ENCODE measurements at places on chromosomes 11 and 22. TPM values are rescaled to one million over a fixed set of nuclear protein-coding genes. Genes with fewer than 3 reads are reported as not detected.

APOA4 gene
- total RNA-seq: not detected

MMP11 gene
- total RNA-seq: 4.5 TPM

GLB1L2 gene
- total RNA-seq: 6.5 TPM

PRG3 gene
- not detected for total RNA-seq

GLYATL2 gene
- total RNA-seq: not detected

ARAP1 gene
- 151 TPM for total RNA-seq

TBC1D10A gene
- 46.8 TPM for total RNA-seq

DGCR6 gene
- total RNA-seq: 6.6 TPM

GRCh38 chr11:1036303-1036923, at the start of gene MUC6:
MUC6 (minus strand) TSS chr11:1036718; CDS start chr11:1036655, 63 bp downstream.
- no peaks in the 10 kb centered on the region for H3K4me1 ChIP-seq
- no peaks in the 10 kb centered on the region for H3K36me3 ChIP-seq
- no peak within 1 kb of the TSS for H3K27ac ChIP-seq
- no peaks in the 10 kb centered on the region for H3K27me3 ChIP-seq

- H3K36me3 ChIP-seq: no peaks in the 10 kb centered on the region
- DNase-seq: no peak
- H3K27me3 ChIP-seq: no peaks in the 10 kb centered on the region
- H3K4me3 ChIP-seq: no peak overlapping the region
Measured at GRCh38 chr22:31153357-31153756, 6.6 kb upstream of the RNF185 start.

DNA sequence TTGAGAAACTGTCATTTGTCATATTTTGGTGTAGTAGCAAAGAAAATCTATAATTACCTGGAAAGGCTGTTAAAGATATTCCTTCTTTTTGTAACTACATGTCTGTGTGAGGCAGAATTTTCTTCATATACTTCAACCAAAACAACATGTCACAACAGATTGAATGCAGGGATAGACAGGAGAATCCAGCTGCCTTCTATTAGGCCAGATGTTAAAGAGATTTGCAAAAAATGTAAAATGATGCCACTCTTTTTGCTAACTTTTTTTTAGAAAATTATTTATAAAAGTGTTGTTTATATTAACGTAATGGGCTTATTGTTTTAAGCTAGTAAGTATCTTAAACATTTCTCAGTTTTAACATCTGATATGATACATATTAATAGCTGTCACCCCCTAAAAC, 12.7 kb downstream of the DGKZ start:
- H3K4me3 ChIP-seq: no peak overlapping the region
- H3K4me1 ChIP-seq: no peaks in the 10 kb centered on the region
- peaks cover 9% of the 10 kb centered on the region for H3K36me3 ChIP-seq
- H3K27ac ChIP-seq: no peak overlapping the region
- DNase-seq: no peak
- no peaks in the 10 kb centered on the region for H3K27me3 ChIP-seq

DNA sequence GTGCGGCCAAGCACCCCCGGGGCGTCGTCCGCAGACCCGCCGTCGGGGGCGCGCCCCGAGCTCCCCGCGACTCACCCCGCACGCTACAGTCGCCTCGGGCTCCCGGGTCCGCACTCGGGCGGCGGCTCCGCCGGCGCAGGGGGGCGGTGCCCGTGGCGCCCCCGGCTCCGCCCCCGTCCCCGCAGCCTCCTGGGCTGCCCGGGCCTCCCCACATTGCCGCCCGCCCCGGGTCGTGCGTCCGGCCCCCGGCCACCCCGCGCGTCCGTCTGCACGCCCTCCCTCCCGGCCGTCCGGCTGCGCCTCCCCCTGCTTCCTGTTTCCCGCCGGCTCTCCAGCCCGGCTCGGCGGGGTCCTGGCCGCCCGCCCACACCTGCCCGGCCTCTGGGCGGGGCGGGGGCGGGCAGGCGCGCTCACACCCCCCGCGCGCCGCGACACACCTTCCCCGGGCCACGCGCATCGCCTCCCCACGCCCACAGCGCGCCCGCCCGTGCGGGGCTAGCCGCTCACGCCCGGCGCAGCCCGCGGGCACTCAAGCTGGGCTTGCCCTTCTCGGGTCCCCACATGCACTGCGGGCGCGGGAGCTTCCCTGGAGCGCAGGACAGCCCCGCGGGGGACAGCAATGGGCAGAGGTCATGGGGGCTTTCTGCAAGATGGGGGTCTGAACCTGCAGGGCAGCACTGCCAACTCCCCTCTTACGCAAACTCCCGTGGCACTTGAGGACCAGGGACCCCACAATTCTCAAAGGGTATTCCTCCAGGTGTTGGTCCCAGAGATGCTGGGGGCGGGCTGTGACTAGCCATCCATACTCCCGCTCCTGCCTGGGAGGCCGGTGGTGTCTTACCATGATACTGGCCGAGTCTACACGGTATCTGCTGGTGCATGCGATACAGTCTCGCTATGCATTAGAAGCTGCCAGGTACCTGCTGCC, at the start of gene CARD10:
Gene CARD10, minus strand, starts transcription at position 148 of the 928 bp plus-strand sequence. CDS start 215 bp downstream, outside the sequence.
- H3K27me3 ChIP-seq: peaks cover 9% of the 10 kb centered on the region
- peak within 1 kb of the TSS; percentile 51 for H3K4me3 ChIP-seq
- no peak for DNase-seq
- peak within 1 kb of the TSS; percentile 89 for H3K27ac ChIP-seq
- no peaks in the 10 kb centered on the region for H3K4me1 ChIP-seq

DNA sequence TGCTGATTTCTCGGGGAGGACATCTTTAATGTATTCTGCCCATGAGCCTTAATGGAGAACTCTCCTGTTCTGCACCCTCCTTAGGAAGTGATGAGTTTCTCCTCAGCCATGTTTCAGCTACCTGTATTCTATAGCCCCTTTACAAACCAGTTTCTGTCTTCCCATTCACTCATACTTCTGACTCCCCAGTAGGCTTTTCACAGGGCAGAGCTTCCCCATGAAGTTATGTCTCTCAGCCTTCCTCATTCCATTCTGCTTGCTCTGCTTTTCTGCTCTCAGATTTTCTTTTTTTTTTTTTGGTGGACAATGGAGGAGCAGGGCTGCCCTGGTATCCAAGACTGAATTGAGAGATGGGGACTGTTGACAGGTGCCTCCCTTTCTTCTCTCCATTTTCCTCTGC, 4.3 kb upstream of the OR52R1 start:
- H3K36me3 ChIP-seq: no peaks in the 10 kb centered on the region
- no peaks in the 10 kb centered on the region for H3K4me1 ChIP-seq
- H3K27ac ChIP-seq: no peak overlapping the region
- H3K4me3 ChIP-seq: no peak overlapping the region

- no peak overlapping the region for H3K4me3 ChIP-seq
- H3K4me1 ChIP-seq: peaks cover 3% of the 10 kb centered on the region
- DNase-seq: no peak
- H3K27ac ChIP-seq: no peak overlapping the region
- no peaks in the 10 kb centered on the region for H3K27me3 ChIP-seq
Measured at GRCh38 chr11:41382927-41383326, 76.5 kb downstream of the LRRC4C start.

DNA sequence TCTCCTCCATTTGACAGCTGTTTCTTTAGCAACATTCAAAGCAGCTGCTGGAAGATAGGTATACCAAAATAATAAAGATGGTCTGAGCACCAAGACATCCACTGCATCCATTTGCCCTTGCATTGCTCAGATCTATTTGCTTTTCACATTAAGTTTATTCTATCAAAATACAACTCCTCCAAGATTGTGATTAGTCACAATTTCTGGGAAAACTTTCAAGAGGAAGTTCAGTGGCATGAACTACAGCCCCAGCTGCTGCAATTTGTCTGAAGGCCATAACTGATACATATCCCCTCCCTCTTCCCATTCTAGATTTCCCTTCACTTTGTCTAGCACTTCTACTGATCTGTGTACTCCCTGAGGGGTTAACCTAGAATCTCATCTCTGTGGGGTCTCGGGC, 117.5 kb upstream of the CEP126 start:
- H3K4me3 ChIP-seq: no peak overlapping the region
- no peaks in the 10 kb centered on the region for H3K36me3 ChIP-seq
- no peak for DNase-seq
- H3K4me1 ChIP-seq: no peaks in the 10 kb centered on the region
- no peak overlapping the region for H3K27ac ChIP-seq
- no peaks in the 10 kb centered on the region for H3K27me3 ChIP-seq

GRCh38 chr11:67504950-67505581, at the start of gene PITPNM1:
PITPNM1 (minus strand) TSS chr11:67505363; CDS start chr11:67504180, 1,183 bp downstream.
- no peaks in the 10 kb centered on the region for H3K4me1 ChIP-seq
- H3K27ac ChIP-seq: peak within 1 kb of the TSS; percentile 98
- no peaks in the 10 kb centered on the region for H3K27me3 ChIP-seq
- H3K4me3 ChIP-seq: peak within 1 kb of the TSS; percentile 71

- no peaks in the 10 kb centered on the region for H3K27me3 ChIP-seq
- no peak overlapping the region for H3K27ac ChIP-seq
- H3K4me1 ChIP-seq: no peaks in the 10 kb centered on the region
- no peak overlapping the region for H3K4me3 ChIP-seq
- no peak for DNase-seq
Measured at GRCh38 chr22:46502440-46503175, 34.8 kb downstream of the CELSR1 start.

- no peak overlapping the region for H3K4me3 ChIP-seq
- no peaks in the 10 kb centered on the region for H3K27me3 ChIP-seq
- H3K27ac ChIP-seq: no peak overlapping the region
- no peak for DNase-seq
- H3K36me3 ChIP-seq: no peaks in the 10 kb centered on the region
Measured at GRCh38 chr11:109994907-109995306, 98.3 kb upstream of the ZC3H12C start.

DNA sequence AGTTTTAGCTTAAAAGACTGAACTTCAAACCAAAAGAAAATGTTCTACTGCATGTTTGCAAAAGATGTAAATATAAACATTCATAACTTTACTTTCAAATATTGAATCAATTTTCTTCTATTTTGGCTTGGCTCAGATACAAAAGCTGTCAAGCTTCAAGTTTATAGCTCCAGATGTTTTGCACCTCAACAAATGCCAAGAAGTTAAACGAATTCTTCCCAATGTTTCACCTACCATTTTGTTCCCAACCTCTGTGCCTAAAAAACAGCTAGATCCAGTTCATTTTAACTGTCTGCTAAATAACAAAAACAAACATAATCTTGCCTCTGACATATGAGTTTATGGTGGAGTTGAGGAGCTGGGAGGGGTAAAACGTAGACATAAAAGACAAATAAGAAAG, 76.5 kb downstream of the RAB30 start:
- H3K4me3 ChIP-seq: no peak overlapping the region
- no peak overlapping the region for H3K27ac ChIP-seq
- H3K4me1 ChIP-seq: peaks cover 58% of the 10 kb centered on the region
- DNase-seq: no peak
- H3K27me3 ChIP-seq: no peaks in the 10 kb centered on the region

DNA sequence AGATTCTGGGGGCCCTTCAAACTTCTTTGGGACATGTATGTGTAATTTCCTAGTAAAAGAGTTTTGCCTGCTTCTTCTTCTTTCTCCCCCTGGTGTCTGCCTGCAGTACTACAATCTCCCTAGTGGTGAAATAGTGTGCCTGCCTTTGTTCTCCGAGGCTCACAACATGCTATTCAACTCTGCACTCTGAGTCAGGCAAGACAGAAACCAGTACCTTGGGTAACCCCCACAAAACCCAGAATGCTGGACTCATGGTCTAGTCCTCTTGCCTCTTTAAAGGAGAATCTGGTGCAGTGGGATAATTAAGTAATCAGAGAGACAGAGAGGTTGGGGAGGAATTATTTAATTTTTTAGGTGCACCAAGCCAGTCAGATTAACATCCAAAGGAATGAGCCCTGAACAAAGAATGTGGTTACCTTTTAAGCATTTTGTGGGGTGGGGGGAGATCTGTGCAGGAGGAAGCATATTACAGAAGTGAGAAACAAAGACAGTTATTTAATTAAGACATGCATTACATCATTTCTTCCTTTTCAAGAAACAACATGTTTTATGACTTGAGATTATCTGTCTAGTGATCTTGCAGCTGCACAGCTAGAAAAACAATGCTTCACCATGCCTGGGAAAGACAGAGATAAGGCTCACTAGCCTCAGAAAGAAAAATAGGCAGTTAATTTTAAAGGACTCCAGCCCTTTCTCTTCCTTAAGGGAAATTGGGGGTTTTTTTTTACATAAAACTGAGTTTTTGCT, 11.0 kb upstream of the MS4A6A start:
- DNase-seq: peak; percentile 77
- H3K4me3 ChIP-seq: no peak overlapping the region
- H3K4me1 ChIP-seq: no peaks in the 10 kb centered on the region

DNA sequence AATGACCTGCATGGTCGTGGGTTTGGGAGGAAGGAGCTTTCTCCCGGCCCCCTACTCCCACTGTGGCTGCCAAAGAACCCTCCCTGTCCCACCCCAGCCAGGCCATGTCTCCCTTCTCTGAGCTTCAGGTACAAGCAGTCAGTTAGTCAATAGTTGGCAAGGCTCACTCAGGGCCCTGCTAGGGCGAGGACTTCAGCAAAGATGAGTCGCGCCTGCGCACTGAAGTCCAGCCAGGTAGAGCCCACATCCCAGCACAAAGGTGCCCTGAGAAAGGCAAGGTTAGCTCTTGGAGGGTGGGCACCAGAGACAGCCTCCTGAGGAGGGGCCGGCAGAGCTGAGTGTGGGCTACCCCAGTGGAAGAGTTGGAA, 11.1 kb downstream of the C11orf86 start:
- H3K4me3 ChIP-seq: no peak overlapping the region
- no peak for DNase-seq
- no peaks in the 10 kb centered on the region for H3K27me3 ChIP-seq
- H3K4me1 ChIP-seq: peaks cover 12% of the 10 kb centered on the region
- no peak overlapping the region for H3K27ac ChIP-seq
- no peaks in the 10 kb centered on the region for H3K36me3 ChIP-seq

GRCh38 chr22:44180706-44181032, at the start of gene PARVG:
PARVG (plus strand) TSS chr22:44180925; CDS start chr22:44183330, 2,405 bp downstream.
- peak within 1 kb of the TSS; percentile 19 for H3K4me3 ChIP-seq
- no peak for DNase-seq
- H3K4me1 ChIP-seq: no peaks in the 10 kb centered on the region
- H3K36me3 ChIP-seq: no peaks in the 10 kb centered on the region
- no peaks in the 10 kb centered on the region for H3K27me3 ChIP-seq
- peak within 1 kb of the TSS; percentile 76 for H3K27ac ChIP-seq

GRCh38 chr11:69817265-69818230, 1.7 kb downstream of the FGF3 start:
- no peak overlapping the region for H3K4me3 ChIP-seq
- H3K4me1 ChIP-seq: no peaks in the 10 kb centered on the region
- no peaks in the 10 kb centered on the region for H3K27me3 ChIP-seq
- no peak for DNase-seq
- H3K27ac ChIP-seq: no peak overlapping the region
- no peaks in the 10 kb centered on the region for H3K36me3 ChIP-seq

- DNase-seq: no peak
- H3K4me1 ChIP-seq: peaks cover 3% of the 10 kb centered on the region
- no peak overlapping the region for H3K27ac ChIP-seq
- no peaks in the 10 kb centered on the region for H3K27me3 ChIP-seq
- H3K36me3 ChIP-seq: no peaks in the 10 kb centered on the region
Measured at GRCh38 chr11:20029193-20029592, 131.1 kb downstream of the DBX1 start.
